ENCODE measurements at places on chromosomes 4 and X.

DNA sequence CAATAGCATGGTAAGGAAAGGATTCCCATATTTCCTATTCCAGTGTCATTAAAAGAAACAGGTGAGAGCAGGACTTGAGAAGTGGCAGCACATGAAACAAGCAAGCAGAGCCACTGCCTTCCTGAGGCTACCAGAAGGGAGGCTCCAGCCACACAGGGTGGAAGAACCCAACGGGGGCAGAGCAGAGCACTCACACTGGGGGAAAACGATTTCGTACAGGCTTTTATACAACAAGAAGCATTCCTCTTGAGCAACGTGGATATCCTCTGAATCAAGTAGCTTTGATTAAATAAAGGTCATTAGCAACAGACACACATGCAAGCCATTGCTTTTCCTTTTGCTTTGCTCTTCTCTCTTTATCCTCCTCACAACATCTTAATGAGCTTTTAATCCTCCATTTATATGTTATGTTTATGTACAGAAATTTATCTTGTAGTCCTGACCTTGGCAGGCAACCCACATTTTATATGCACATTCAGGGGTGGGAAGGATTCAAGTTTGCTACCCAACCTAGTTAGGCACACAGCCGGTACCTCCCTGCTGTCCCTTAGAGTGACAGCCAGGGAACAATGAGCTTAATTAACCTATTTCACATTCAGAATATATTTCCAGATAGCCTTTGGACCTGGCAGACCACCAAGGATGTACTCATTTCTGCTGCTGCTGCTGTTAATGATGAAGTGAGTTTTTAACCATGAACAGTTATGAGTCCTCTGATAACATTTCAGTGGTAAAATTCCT, 202.1 kb downstream of the ARHGAP24 start:
- DNase-seq = no peak

DNA sequence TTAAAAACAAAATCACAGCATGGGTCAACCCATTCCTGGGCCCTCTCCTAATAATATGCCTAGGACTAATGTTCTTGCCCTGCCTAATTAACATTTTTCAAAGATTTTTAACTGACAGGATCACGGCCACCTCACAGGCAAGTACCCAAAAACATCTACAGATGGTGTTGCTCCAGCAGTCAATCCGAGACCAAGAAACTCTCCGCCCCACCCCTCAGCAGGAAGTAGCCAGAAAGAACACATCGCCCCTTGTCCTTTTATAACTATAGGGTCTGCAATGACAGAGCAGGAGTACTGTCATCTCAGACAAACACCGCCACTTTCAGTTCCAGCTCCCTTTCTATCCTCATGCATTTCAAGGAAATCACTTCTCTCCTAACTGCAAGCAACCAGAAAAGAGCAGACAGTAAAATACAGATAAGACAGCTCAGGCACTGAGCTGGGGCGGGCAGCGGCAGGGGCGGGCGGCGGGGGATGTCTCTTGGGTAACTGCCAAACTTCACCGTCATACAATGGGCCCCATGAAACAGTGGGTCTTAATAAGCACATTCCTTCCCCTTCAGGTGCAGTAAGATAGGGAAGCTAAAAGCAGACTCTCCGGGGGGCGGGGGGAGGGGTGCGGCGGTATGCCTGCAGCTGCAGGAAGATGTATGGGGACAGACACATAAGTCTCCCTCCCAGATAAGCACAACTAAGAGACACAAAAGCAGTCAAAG, 67.4 kb downstream of the ZNF182 start:
- no peak for DNase-seq

DNA sequence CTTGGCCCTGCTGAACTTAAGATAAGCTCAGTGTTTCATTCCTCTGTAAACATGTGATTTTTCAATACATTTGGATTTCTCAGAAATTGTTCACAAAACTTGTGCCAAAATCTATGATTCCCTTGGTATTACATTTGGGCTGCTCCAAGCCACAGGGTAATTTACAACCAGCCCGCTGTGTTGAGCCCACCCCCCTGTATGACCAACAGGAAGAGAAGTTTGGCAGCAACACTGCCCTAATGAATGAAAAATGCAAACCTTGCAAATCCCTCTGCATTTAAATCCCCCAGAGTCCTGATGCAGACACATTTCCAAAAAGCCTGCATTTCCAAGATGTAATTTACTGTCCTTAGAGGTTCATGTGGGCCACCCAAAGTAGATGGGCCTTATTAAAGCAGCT, 34.1 kb upstream of the GAB1 start:
- DNase-seq = no peak

GRCh38 chr4:141121101-141121500, 12.2 kb downstream of the RNF150 start:
- no peak for DNase-seq

DNA sequence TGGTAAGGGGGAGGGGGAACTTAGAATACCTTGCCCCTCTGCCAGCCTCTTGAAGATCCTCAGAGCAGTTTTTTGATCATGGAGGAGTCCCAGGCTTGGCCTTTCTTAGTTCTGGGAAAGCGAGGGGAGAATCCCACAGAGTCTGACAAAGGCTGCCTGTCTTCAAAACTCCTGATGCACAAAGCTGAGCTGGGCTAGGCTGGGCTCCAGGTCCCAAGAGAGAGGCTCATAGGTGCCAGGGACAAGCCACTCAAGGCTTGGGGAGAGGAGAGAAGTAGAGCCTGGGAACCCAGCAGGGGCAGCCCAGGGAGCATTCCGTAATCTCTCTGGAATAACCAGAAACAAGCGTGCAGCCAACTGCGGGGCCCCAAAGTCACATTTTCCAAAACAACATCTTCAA, 37.0 kb upstream of the MTM1 start:
- no peak for DNase-seq

GRCh38 chr4:122661176-122662160, 40.6 kb upstream of the IL21 start:
- no peak for DNase-seq
